ENCODE measurements at places on chromosomes 3 and 15.

GRCh38 chr15:79093352-79093935, 2.9 kb upstream of the RASGRF1 start:
- DNase-seq, result no peak

DNA sequence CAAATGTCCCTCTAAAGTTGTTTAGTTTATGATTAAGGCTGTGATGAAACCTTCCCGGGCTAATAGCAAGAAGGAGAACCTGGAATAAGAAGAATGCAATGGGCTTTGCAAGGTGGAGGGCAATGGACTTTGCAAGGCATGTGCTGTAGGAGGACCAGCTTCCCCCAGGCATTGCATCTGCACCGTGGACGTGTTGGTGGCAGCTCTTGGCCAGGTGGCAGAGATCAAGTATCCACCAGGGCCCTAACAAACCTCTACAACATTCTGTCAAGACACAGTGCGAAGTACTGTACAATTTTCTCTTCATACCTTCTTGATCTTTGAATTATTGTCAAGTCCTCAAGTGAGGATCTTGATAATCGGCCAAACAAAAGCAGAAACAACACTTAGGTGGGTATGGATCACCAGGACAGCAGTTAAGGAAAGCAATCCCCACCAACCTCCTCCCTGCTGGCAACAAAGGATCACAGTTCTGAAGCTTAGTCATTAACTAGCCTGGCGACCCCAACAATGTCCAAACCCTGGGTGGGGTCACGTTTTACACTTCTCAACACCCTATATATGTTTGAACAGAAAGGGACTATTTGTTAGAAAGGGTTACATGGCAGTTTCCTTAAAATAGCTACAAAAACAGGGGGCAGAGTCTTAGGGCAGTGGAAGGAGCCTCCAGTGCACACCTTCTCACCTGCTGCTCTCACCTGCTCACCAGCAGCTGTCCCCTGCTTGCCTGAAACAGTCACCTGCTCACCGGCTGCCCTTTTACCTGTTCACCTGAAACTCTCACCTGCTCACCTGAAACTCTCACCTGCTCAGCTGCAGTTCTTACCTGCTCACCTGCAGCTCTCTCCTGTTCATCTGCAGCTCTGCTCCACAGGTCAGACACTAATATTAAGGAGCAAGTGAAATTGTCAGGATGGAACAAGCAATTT, 137.9 kb upstream of the LIPC start:
- no peak for DNase-seq

DNA sequence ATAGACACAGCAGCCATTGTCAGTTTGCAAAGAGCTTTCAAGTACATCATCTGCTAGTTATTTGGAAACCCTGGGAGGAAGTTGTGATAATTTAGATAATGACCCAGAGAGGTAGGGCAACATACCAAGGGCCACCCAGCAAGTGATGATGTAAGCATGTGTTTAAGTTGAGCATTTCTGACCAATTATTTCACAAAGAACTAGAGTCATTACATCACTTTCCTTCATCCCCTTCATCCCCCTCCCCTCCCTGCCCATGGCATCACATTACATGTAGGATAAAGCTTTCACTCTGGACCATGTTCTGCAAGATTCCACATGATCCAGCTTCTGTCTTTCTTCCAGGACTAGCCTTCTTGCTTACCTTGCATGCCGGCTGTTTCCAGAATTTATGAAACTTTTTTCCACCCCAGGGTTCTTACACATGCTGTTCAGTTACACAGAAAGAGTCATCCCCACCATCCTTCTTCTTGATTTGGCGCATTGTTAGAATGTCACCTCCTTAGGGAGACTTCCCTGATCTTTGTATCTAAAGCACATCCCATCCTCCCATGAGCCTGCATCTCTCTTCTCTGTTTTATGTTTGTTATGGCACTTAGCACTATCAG, 71.3 kb downstream of the PTPRG start:
- peak; percentile 63 for DNase-seq

GRCh38 chr3:131361464-131362421, 19.8 kb upstream of the NUDT16 start:
- DNase-seq, result peak; percentile 23

- DNase-seq, result no peak
These were observed 26.0 kb upstream of the THBS1 start for GRCh38 chr15:39554746-39555387.

- DNase-seq, result no peak
These were observed 74.5 kb upstream of the BLM start for GRCh38 chr15:90642464-90643300.

GRCh38 chr3:147418808-147419701, 9.9 kb downstream of the ZIC1 start:
- peak; percentile 22 for DNase-seq

- DNase-seq, result no peak
These were observed 1086.9 kb downstream of the DIPK2A start for GRCh38 chr3:145058483-145058882.
